ENCODE measurements at places on chromosomes 7 and 10. TPM values are rescaled to one million over a fixed set of nuclear protein-coding genes. Genes with fewer than 3 reads are reported as not detected.
A peak's percentile ranks its signal among the peaks of the same experiment; 100 is the strongest.

DNA sequence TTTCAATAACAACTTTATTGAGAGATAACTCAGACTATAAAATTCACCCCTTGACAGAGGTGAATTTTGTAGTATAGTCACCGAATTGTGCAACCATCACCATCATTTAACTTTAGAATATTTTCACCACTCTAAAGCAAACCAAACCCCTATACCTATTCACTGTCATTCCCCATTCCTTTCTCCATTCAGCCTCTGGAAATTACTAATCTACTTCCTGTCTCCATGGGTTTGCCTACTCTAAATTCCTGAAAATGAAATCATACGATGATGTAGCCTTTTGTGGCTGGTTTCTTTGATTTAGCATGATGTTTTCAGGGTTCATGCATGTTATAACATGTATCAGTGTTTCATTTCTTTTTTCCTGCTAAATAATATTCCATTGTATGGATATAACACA is 15.6 kb upstream of the LMTK2 start:
- DNase-seq, result no peak
- H3K4me1 ChIP-seq, result no peaks in the 10 kb centered on the region
- H3K27ac ChIP-seq, result no peak overlapping the region
- peaks cover 9% of the 10 kb centered on the region for H3K27me3 ChIP-seq
- H3K36me3 ChIP-seq, result peaks cover 2% of the 10 kb centered on the region

DNA sequence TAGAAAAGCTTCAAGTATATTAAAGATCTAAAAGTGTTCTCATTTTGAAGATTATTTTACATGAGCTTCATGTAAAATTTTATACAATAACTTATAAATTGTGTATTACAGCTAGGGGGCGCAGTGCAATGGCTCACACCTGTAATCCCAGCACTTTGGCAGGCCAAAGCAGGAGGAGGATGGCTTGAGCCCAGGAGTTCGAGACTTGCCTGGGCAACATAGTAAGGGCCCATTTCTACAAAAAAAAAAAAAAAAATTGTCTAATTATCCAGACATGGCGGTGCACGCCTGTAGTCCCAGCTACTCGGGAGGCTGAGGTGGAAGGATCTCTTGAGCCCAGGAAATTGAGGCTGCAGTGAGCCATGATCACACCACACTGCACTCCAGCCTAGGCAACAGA is 16.6 kb downstream of the ACBD5 start:
- H3K36me3 ChIP-seq, result peaks cover 20% of the 10 kb centered on the region
- no peaks in the 10 kb centered on the region for H3K27me3 ChIP-seq
- H3K27ac ChIP-seq, result no peak overlapping the region
- DNase-seq, result peak; percentile 48
- H3K4me3 ChIP-seq, result no peak overlapping the region

GRCh38 chr7:106855540-106856132 is 9.4 kb upstream of the PIK3CG start:
- no peaks in the 10 kb centered on the region for H3K36me3 ChIP-seq
- no peak overlapping the region for H3K4me3 ChIP-seq
- H3K27me3 ChIP-seq, result no peaks in the 10 kb centered on the region
- peaks cover 8% of the 10 kb centered on the region for H3K4me1 ChIP-seq

DNA sequence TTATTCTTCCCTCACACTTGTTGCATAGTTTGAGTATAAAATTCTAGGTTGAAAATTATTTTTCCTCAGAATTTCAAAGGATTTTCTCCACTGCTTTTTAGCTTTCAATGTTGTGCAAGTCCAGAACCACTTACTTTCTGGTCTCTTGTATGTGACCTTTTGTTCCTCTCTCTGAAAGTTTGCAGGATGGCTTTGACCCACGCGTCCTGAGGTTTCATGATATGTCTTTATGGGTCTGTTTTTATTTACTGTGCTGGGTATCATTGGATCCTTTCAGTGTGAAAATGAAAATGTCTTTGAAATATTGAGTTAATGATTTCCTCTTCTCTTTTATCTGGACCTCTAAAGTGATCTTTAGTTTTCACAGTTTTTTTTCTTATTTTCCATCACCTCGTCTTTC is 38.5 kb downstream of the C1GALT1 start:
- H3K4me1 ChIP-seq, result peaks cover 34% of the 10 kb centered on the region
- peaks cover 22% of the 10 kb centered on the region for H3K36me3 ChIP-seq
- no peak for DNase-seq
- H3K27ac ChIP-seq, result no peak overlapping the region

Gene ASB10
- not detected for total RNA-seq

GRCh38 chr10:126012485-126012884 is 116.1 kb downstream of the FANK1 start:
- no peaks in the 10 kb centered on the region for H3K4me1 ChIP-seq
- no peak for DNase-seq

DNA sequence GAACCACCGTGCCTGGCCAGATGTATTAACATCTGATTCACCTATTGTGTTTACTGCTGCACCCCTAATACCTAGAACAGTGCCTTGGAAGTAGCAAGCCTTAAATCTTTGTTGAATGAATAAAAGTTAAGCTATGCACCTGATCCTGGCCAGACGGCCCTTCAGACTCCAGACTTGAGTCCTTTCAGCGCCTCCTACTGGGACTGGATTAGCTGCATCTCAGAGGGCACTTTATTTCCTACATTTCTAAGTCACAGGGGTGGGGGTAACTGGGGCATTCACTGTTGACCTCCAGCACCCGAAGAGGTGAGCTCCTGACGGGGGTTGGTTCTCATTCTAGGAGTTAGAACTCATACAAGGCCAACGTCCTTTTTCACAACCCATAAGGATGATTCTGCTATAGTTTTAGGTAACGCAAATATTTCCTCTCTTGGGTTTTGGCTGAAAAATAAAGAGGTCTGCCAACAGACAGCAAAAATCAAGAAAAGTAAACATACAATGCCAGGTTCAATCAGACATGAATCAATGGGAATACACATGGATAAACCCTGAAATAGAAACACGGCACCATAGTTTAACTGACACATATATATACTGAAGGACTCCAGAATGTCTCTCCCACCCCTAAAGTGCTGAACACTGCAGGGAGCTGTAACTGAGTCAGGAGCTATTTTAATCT is 48.0 kb upstream of the DLG5 start:
- H3K27ac ChIP-seq, result no peak overlapping the region
- no peak overlapping the region for H3K4me3 ChIP-seq
- no peaks in the 10 kb centered on the region for H3K27me3 ChIP-seq
- peaks cover 22% of the 10 kb centered on the region for H3K36me3 ChIP-seq
- DNase-seq, result no peak

Gene PHF14
- total RNA-seq, result 31.5 TPM

DNA sequence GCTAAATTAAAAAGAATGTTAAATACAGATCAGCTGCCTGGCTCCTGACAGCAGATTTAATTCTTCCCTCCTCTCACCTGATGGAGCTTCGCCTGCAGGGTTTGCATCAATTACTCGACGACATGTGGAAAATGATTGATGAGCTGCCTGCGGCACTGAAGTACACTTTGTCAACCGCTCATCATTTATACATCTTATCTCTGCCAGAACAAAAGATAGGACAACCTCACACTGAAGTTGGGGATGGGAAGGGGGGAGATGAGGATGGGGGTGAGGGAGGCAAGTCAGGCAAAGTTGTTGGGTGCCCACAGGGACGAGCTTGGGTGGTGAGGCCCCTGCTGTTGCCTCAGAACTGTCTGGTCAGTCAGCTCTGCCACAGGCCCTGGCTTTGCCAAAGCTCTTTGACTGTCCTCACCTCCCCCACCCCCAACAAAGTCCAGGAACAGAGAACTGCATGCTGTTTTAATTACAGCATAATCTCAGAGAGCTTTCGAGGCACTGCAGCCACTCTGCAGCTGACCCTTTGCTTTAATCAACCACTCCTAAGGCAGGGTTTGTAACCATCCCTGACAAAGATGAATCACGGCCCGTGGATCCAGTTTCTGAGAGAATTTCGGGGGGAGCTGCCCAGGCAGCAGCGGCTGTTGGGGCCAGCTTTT is 702.3 kb downstream of the LRMDA start:
- H3K27me3 ChIP-seq, result no peaks in the 10 kb centered on the region
- H3K4me1 ChIP-seq, result no peaks in the 10 kb centered on the region
- no peaks in the 10 kb centered on the region for H3K36me3 ChIP-seq

Gene MICALL2
- 6.0 TPM for total RNA-seq

DNA sequence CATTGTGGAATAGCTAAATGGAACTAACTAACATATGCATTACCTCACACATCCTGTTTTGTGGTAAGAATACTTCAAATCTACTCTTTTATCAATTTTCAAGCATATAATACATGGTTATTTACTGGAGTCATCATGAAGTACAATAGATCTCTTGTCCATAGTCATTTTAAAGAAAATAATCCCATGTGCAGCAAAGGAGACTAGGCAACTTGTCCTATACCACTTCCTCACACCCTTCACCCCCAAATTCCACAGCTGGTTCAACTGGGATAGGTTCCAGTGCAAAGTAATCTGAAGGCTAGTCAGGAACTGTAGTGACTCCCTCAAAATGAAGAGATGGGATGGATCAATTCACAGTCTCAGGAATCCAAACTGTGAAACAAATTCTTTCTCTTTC is 176.1 kb downstream of the SGMS1 start:
- no peaks in the 10 kb centered on the region for H3K27me3 ChIP-seq
- no peak for DNase-seq
- H3K36me3 ChIP-seq, result peaks cover 18% of the 10 kb centered on the region
- H3K27ac ChIP-seq, result no peak overlapping the region
- H3K4me1 ChIP-seq, result peaks cover 6% of the 10 kb centered on the region

- H3K4me3 ChIP-seq, result no peak overlapping the region
- H3K36me3 ChIP-seq, result peaks cover 22% of the 10 kb centered on the region
- no peak overlapping the region for H3K27ac ChIP-seq
These were observed 49.9 kb downstream of the BUB3 start for GRCh38 chr10:123204127-123204461.

Gene ZCCHC24
- 0.77 TPM for total RNA-seq

- no peak overlapping the region for H3K4me3 ChIP-seq
- H3K4me1 ChIP-seq, result no peaks in the 10 kb centered on the region
- no peaks in the 10 kb centered on the region for H3K36me3 ChIP-seq
- no peak overlapping the region for H3K27ac ChIP-seq
These were observed 24.3 kb downstream of the CPVL start for GRCh38 chr7:29122081-29122480.

- H3K4me3 ChIP-seq, result no peak overlapping the region
- peaks cover 2% of the 10 kb centered on the region for H3K4me1 ChIP-seq
- no peaks in the 10 kb centered on the region for H3K27me3 ChIP-seq
- DNase-seq, result no peak
- H3K27ac ChIP-seq, result no peak overlapping the region
These were observed 4.4 kb upstream of the ABHD11 start for GRCh38 chr7:73742753-73743641.

- H3K27me3 ChIP-seq, result no peaks in the 10 kb centered on the region
- peak overlapping the region; percentile 42 for H3K4me3 ChIP-seq
- DNase-seq, result peak; percentile 48
- H3K36me3 ChIP-seq, result no peaks in the 10 kb centered on the region
These were observed 90.2 kb upstream of the KLF6 start for GRCh38 chr10:3874990-3875841.

GRCh38 chr10:33484787-33485186 is 150.3 kb upstream of the NRP1 start:
- DNase-seq, result no peak
- H3K27ac ChIP-seq, result no peak overlapping the region
- no peaks in the 10 kb centered on the region for H3K36me3 ChIP-seq
- peaks cover 10% of the 10 kb centered on the region for H3K4me1 ChIP-seq
- no peak overlapping the region for H3K4me3 ChIP-seq
- H3K27me3 ChIP-seq, result no peaks in the 10 kb centered on the region

DNA sequence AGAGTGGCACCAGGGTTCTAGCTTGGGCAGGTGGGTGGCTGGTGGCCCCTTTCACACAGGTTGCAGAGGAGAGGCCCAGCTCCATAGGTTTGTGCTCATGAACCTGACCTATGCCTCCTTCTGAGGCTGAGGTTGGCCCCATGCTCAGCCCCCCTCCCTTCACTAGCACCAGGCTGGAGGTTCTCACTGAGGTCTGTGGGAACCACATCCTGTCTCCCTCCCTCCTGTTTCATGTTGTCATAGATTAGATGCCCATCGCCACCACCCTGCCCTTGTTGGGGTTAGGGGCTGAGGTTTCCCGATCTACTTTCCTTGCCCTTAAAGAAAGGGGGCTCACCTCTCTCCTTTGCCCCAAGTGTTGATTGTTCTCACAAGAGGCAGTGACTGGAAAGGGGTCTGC is 14.7 kb downstream of the NEUROG3 start:
- DNase-seq, result peak; percentile 20
- no peak overlapping the region for H3K4me3 ChIP-seq
- peaks cover 10% of the 10 kb centered on the region for H3K4me1 ChIP-seq
- peaks cover 2% of the 10 kb centered on the region for H3K27me3 ChIP-seq
- no peak overlapping the region for H3K27ac ChIP-seq

DNA sequence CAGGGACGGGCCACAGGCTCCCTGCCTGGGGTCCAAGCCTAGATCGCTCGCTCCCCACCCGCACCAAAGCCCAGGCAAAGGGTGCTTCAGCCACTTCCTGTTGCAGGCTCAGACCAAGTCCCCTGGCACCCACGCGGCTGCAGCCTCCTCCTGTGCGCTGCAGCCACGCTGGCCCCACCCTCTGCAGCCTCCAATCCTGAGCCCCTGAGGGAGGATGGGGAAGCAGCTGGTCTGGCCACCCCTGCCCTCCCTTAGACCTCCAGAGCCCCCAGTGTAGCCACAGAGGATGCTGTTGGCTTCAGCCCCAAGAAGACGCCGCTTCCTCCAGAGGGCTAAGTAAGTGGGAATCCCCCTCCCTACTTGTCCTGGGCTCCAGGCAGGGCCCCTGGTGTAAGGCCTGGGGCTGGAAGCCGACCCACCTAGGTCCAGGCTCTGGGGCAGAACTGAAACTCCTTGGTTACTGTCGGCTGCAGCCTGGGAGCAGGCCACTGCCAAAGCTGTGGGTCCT is 9.4 kb downstream of the LIMK1 start:
- no peak overlapping the region for H3K4me3 ChIP-seq
- no peak overlapping the region for H3K27ac ChIP-seq
- H3K36me3 ChIP-seq, result peaks cover 9% of the 10 kb centered on the region
- no peaks in the 10 kb centered on the region for H3K27me3 ChIP-seq

Gene OR2A1
- not detected for total RNA-seq

GRCh38 chr10:96992721-96993120 is 160.6 kb downstream of the LCOR start:
- peaks cover 6% of the 10 kb centered on the region for H3K4me1 ChIP-seq
- H3K27ac ChIP-seq, result no peak overlapping the region
- no peaks in the 10 kb centered on the region for H3K36me3 ChIP-seq
- H3K4me3 ChIP-seq, result no peak overlapping the region
- H3K27me3 ChIP-seq, result no peaks in the 10 kb centered on the region

- DNase-seq, result peak; percentile 93
- peaks cover 36% of the 10 kb centered on the region for H3K4me1 ChIP-seq
- H3K27ac ChIP-seq, result peak within 1 kb of the TSS; percentile 95
- peak within 1 kb of the TSS; percentile 99 for H3K4me3 ChIP-seq
These were observed at the start of gene SLC37A3 for GRCh38 chr7:140397784-140398750. Gene SLC37A3, minus strand, starts transcription at chr7:140398530. Its CDS starts 16,004 bp downstream, at chr7:140382526.

Gene OPN1SW
- total RNA-seq, result not detected

Gene MIOS
- total RNA-seq, result 37.2 TPM

GRCh38 chr10:71472912-71473311 is 76.2 kb downstream of the CDH23 start:
- H3K4me1 ChIP-seq, result no peaks in the 10 kb centered on the region
- H3K4me3 ChIP-seq, result no peak overlapping the region
- no peak for DNase-seq
- H3K27me3 ChIP-seq, result peaks cover 2% of the 10 kb centered on the region

Data from activated CD4-positive, alpha-beta memory T cell treated with anti-CD3 and anti-CD28 coated beads for 36 hours (primary cell).